Midbrain (tissue), 1 donor: ENCODE measurements at places on chromosomes 2 and 18.

DNA sequence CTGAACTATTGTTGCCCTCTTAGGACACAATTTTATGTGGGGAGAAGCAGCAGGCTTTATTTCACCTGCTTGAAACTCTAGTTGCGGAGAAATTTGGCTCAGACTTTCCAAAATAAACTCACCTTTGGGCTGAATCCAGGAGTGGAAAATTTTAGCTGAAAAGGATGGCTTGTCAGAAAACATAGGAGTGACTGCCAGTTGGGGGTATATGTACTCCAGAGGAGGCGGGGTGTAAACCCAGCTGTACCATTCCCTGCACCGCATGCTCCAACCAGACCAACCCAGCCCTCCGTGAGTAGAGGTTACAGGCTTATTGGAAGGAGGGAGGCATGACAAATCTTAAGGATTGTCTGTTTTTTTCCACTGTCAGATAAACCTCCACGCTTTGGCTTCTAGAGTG lies 53.8 kb downstream of the PRKCE start:
- DNase-seq = no peak

- no peak for DNase-seq
Measured at GRCh38 chr18:58097121-58097906, 53.3 kb downstream of the NEDD4L start.

DNA sequence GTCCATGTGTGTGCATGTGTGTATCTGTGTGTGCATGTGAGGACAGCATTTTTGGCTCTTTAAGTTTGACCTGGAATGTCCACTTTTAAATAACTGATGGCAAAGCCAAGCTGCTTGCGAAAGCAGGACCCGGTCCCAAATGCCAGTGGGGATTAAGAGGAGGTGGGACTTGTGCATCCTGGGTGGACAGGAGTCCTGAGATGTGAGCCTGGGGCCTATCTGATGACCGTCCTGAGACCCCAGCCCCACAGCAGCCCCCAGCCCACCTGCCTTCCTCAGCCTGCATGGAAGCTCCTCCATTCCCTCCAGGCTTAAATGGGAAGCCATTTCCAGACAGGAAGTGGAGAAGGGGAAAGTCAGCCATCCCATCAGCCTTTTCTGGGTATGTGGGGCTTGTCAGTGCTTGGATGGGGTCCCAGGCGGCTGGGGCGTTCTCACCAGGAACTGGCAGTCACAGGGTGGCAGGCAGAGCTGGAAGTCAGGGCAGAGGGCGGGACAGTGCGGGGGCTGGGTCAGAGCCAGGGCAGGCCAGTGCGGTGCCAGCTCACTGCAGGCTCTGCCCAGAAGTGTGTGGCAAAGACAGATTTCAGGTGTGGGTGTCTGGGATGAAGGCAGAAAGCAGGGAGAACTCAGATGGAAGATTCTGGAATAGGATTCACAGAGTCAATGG lies 117.8 kb downstream of the ACKR3 start:
- DNase-seq = no peak

GRCh38 chr2:181036445-181036844 lies 56.0 kb downstream of the UBE2E3 start:
- no peak for DNase-seq

DNA sequence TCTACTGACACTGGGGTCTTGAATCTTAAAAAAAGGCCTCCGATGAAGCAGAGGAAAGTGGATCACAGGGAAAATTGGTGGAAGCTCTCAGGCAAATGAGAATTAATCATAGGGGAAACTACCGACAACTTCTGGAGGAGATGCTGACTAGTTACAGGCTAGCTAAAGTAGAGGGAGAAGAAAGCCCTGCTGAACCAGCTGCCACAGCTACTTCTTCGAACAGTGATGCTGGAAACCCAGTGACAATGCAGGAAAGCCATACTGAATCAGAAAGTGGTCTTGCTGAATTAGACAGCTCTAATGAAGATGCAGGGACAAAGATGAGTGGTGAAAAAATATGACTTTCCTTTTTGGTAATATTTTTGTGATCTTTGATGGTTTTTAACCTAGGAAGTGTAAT lies 44.9 kb upstream of the SLC3A1 start:
- DNase-seq = peak; percentile 18

DNA sequence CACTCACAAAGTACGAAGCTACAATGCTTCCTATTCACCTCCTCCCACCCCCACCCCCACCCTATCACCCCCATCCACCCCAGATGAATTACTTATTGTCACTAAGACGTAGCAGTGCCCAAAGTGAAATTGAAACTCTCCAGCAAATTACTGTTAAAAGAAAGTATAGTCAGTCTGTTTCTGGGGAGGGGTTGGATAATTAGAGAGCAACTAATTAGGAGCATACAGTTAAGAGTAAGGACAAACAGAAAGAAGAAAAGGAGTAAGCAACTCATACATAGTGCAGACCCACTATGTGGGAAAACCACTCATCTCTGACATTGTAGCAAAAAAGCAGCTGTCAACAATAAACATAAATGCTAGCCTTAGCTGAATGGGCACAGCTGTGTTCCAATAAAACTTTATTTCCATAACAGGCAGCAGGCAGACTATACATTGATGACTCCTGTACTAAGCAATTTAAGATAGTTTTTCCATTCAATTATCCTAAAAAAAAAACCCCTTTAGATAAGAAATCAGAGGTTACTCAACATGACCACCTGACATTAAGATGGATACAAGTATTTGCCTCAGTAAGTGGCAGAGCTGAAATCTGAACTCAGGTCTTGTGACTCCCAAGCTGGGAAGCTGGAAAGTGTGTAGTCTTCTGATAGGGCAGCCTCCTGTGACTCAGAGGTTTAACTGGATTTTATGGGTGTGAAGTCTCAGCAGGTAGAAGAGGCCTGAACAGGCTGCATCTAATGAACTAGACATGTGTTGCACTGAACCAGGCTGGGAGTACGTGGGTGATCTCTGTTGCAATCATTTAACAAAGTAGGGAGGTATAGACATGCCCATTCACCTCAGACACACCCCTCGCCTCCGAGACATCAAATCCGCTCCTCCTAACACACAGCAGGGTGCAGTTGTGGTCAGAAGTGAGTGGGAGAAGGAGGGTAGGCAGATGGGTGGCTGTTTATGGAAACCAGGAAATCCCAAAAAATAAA lies 171.8 kb upstream of the KLF7 start:
- DNase-seq = no peak

DNA sequence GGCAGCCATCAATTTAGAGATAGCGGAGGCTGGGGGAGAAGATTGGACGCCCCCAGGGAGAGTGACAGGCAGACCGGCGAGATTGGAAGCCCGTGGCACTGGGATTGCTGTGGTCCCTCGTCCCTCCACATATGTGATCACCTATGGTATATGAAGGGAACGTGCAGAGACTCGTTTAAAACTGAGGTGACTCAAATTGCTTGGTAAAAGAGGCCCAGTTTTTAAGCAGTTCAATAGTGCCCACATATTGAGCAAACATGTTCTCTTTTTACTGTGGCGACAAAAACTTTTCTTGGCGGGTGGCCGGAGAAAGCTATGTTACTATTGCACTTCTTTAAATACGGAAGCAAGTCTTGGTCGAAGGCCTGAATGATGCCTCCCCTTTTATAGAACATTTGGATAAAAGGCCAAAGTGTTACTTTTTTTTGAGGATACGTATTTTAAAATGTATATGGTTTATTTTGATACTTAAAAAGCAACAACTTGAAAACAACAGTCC lies 9.1 kb downstream of the B3GNT2 start:
- DNase-seq = no peak

DNA sequence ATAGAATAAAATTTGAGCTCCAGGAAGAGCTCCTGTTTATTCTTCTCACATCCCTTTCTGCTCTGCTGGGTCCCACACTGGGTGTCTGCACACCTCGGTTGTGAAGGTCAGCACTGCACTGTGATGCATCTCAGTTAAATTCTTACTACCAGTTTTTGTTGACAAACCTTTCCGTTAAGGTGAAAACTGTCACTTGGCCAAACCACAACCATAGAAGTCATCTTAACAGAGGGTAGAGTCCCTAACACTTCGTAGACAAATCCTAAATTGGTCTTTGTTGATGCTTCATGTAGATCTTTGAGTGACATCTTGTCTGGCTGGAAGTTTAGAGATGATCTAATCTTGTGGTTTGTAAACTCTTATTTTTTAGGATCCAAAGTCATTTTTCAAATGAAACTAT lies 167.4 kb upstream of the MAP3K20 start:
- DNase-seq = no peak

- DNase-seq = no peak
Measured at GRCh38 chr2:200156166-200156835, 150.2 kb upstream of the SPATS2L start.

DNA sequence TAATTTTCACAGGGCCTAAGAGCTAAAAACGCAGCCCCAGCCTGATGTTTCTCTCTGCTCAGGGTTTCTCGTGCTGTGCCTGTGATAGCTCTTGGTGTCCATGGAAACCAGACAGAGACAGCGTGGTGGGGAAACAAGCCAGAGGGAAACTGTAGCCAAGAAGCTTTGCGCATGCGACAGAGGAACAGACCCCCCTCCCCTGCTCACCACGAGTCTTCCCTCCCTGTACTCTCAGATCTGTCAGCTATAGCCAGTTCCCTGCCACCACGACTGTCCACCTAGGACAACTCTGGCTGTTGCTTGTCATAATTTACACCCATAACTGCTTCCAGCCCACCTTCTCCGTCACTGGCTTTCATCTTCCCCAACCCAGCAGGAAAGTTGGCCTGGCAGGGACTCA lies 13.2 kb upstream of the DNAJC27 start:
- peak; percentile 44 for DNase-seq

- DNase-seq = no peak
Measured at GRCh38 chr2:156145976-156146375, 186.5 kb downstream of the NR4A2 start.

GRCh38 chr2:145273840-145274239 lies 753.9 kb upstream of the ZEB2 start:
- DNase-seq = no peak

DNA sequence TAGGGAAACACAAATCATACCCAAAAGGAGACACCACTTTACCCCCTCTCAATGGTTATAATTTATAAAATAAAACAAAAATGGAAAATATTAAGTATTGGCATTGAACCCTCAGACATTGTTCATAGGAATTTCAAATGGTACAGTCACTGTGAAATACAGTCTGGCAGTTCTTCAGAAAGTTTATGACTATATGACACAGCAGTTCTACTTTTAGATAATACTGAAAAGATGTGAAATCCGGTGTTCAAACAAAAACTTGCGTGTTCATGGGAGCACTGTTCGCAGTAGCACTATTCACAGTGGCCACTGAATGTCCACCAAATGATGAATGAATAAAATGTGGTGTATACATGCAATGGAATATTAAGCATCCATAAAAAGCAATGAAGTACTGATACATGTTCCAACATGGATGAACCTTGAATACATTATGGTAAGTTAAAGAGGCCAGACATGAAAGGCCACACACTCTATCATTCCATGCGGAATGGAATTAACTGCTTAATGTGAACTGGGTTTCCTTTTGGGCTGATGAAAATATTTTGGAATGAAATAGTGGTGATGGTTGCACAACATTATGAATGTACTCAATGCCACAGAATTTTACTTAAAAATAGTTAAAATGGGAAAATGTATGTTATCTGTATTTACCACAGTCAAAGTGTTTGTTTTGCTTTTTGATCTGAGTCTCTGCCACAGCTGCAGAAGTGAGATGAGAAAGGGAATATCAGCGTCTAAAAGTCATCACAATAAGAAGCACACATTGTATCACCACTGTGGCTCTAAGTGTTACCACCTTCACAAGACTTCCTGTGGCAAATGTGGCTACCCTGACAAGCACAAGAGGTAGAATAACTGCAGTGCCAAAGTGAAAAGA lies 864.6 kb downstream of the SUCLG1 start:
- DNase-seq = no peak

- DNase-seq = no peak
Measured at GRCh38 chr2:127647242-127648190, 1.6 kb downstream of the GPR17 start.

- no peak for DNase-seq
Measured at GRCh38 chr2:236912326-236913120, 173.2 kb upstream of the COPS8 start.

GRCh38 chr2:101614127-101614759 lies 83.3 kb upstream of the MAP4K4 start:
- no peak for DNase-seq

GRCh38 chr2:85401464-85401805 lies 8.7 kb downstream of the CAPG start:
- no peak for DNase-seq

DNA sequence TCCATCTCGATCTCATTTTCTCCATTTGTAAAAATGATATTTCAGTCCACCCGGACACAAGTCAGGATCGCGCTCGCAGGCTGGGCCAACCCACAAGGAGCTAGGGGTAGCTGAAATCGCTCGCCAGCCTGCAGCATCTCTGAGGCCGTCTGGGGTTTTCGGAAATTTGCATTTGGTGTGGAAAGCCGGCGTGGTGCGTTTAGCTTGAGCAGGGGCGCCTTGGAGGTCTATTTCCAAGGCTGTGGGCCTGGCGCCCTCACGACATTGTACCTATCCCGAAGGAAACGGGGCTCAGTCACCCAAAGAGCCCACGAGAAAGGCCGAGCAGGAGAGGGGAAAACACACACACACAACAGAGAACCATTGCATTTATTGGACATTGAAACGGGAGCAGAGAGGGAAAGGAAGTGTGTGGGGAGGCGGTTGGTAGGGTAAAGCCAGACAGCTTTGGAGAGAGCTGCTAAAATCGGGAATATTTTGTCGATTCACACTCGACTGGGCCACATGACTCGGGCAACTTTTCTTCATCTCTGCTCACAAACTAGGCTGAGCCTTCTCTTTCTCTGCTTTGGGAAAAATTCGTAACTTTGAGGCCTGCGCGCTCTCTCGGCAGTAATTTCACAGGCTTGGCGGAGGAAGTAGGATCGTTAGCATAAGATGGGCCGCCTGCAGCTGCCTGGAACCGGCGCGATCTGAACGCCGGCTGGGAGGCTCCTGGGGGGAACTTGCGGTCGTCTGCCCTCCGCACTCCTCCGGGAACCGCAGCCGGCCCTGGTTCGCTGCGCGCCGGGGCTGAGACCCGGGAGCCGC lies 1.1 kb upstream of the HOXD8 start:
- no peak for DNase-seq
